Fibroblast of pulmonary artery (primary cell): ENCODE measurements at places on chromosomes 4 and X.

DNA sequence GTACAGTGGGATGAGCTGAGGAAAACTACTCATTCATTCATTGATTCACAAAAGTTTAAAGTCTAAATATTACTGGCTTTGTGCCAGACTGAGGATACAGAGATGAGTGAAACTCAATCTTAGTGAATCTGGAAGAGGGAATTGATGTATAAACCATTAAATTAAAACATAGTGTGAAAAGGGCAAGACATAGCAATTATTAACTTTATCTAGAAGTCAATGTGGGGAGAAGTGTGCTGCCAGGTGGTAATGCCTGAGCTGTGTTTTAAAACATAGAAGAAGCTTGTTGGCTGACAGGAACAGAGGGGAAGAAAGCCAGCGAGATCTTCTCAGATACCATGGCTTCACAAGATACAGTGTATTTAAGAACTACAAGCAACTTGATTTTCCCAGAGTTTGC lies 153.4 kb downstream of the BMPR1B start:
- DNase-seq, result no peak

DNA sequence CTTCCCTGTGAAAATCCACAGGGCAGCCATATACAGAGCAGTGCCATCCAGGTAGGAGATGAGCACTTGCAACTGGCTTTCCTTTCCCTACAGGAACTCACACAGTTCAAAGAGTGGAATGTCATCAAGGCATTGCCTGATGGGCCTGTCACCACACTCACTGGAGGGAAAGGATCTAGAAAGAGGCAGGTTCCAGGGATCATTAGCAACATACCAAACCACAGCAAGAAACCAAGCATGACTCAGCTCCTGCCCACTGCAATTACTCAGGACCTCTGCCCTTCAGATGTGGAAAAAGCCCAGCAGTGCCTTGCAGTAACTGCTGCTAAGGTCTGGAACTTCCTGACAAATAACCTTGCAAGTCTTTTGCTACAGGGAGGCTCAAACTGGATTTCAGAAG lies 101.2 kb downstream of the ZNF674 start:
- peak; percentile 71 for DNase-seq

DNA sequence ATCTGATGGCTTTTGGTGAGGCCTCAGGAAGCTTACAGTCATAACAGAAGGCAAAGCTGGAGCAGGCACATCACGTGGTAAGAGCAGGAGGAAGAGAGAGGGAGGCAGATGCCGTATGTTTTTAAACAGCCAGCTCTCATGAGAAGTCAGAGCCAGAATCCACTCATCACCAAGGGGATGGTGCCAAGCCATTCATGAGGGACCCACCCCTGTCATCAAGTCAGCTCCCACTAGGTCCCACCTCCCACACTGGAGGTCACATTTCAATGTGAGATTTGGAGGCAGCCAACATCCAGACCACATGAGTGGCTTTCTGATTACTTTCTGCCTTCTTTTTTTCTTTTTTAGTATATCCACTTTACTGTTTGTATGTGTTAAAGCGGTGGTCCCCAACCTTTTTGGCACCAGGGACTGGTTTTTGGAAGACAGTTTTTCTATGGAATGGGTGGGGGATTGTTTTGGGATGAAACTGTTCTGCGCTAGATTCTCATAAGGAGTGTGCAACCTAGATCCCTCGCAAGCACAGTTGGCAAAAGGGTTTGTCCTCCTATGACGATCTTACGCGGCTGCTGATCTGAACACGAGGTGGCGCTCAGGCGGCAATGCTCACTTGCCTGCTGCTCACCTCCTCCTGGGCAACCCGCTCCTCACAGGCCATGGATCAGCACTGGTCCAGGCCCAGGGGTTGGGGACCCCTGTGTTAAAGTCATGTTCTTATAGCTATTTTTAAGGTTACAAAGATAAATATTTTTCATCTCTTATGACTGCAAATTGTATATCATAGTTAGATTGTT lies 61.7 kb downstream of the SLIT2 start:
- peak; percentile 51 for DNase-seq

- DNase-seq, result no peak
Observed at GRCh38 chr4:141999446-142000143, 363.2 kb downstream of the IL15 start.

- DNase-seq, result no peak
Observed at GRCh38 chr4:125045311-125045710, 269.4 kb upstream of the FAT4 start.

GRCh38 chr4:1852904-1853623 lies 2.9 kb downstream of the LETM1 start:
- no peak for DNase-seq

DNA sequence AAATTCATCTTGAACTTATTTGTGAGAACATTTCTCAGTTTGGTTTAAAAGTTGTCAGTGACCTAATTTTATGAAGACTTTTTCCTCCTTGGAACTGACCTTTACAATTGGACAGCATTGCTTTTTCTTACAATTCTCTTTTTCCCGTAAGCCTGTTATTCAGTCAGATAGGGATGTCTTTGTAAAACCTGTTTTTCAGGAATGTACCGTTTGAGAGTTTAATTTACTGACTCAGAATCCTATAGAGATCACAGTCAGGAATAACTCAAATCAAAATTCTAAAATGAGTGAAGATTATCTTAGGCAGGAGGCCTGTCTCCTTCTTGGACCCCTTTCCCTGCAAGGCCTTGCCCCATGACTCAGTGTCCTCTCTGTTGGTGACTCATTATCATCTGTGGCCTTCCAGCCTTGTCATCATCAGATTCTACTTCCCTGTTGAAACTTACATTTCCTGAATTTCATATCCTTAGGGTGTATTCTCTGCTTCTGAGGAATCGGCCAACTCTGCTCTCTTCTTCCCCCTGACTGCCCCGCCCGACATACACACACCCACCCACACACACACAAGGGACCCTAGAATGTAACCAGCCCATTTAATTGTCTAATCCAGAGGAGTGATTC lies 99.8 kb downstream of the ARHGAP10 start:
- DNase-seq, result peak; percentile 82
